ENCODE measurements at places on chromosomes 12 and 14.

DNA sequence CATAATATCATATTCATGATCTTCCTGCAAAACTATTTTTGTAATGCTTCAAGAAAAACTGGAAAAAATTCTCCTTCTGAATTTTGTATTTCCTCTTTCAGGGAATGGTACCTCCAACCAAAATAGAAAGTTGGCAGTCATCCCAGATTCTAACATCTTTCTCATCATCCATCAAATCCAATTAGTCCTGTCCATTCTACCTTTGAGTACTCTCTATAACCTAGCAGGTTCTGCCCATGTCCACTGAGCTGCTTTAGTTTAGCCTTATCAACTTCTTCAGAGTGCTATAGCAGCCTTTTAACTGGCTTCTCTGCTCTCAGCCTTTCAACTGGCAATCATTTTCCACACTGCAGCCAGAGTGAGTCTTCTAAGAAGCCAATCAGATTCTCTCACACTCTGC is 236.2 kb downstream of the AKAP6 start:
- DNase-seq, result no peak

- DNase-seq, result no peak
These were observed 49.2 kb upstream of the AEBP2 start for GRCh38 chr12:19390051-19390598.

DNA sequence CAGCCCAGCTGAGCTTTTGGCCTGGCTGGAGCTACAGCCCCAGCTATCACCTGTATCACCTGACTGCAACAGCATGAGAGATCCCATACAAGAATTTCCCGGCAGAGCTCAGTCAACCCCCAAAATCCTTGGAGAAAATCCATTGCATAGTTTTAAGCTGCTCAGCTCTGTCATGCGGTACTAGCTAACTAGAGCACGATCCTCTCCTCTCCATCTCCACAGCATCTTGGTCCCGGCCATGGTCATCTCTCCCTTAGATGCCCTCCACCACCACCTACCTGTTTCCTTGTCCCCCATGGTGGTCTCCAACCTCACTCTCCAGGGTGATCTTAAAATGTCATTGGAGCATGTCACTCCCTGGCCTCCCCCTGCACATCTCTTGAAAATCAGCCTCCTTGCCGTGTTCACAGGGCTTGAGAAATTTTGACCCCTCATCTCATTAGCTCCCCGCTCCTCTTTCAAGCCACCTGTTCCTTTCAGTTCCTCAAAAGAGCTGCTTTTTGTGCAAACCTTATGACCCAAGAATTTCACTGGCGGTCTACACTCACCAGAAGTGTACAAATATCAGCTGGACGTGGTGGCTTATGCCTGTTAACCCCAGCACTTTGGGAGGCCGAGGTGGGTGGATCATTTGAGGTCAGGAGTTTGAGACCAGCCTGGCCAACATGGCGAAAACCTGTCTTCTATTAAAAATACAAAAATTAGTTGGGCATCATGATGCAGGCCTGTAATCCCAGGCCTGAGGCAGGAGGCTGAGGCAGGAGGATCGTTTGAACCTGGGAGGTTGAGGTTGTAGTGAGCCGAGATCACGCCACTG is 8.1 kb upstream of the CLMN start:
- DNase-seq, result no peak

- DNase-seq, result no peak
These were observed 30.0 kb downstream of the SLC39A9 start for GRCh38 chr14:69428289-69428998.

- DNase-seq, result no peak
These were observed 2.6 kb upstream of the HAL start for GRCh38 chr12:95998611-95999286.

- no peak for DNase-seq
These were observed 11.6 kb downstream of the RASSF8 start for GRCh38 chr12:25970082-25970481.

- DNase-seq, result no peak
These were observed 13.5 kb downstream of the C3AR1 start for GRCh38 chr12:8052679-8053078.

GRCh38 chr14:55957950-55958349 is 160.3 kb upstream of the PELI2 start:
- DNase-seq, result no peak

DNA sequence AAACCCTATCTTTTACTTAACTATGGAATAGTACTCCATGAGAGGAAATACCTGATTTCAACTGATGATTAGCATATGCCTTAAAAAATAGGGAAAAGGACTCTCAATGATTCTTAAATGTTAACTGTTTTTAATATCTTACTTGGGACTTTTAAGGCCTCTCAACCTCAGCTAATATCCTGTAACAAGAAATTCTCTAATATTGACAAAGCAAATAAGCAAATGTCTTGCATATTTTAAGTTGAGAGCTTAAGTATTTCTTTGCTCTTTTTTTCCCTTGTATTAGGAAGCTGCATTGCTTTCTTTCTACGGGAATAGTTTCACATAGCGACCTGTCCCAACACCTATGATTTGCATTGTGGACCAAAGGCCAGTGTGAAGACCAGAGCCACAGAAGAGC is 249.9 kb downstream of the BCAT1 start:
- DNase-seq, result no peak

DNA sequence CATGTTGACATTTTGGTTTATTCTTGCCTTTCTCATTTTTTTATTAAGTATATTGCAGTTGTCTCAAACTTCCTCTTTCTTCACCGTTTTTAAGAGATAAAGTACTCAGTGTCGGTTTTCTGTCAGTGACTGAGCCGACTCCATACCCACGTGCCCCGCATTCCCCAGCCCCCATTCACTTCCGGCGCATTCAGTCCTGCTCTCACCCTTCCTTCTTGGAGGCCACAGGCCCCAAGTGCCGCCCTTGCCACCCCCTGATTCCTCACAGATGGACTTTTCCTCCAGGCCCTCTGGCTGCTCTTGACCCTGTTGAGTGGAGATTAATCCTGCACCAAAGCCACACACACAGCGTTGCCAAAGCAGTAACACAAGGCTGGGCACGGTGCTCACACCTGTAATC is 19.1 kb upstream of the DNAH10 start:
- DNase-seq, result no peak

DNA sequence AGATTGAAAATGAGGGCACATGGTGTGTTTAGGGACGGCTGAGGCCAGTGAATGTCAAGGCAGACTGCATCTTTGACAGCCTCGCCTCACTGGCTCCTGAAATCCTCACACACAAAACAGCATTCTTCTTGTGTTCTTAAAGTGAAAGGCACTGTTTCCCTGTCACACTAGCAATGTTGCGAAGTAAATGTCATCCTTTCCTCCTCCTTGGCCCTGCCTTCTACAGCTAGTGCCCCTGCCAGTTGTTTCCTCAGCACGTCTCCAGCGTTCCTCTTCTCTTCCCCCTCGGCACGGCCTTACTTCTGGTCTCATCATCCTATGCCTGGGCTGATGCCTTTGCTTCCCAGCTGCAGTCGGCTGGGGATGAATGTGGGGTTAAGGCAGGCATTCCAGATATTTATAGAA is 129.4 kb upstream of the DNM1L start:
- no peak for DNase-seq

- DNase-seq, result no peak
These were observed 6.2 kb upstream of the SLC15A4 start for GRCh38 chr12:128829861-128830504.

GRCh38 chr14:54702014-54702491 is 135.1 kb downstream of the SAMD4A start:
- no peak for DNase-seq

DNA sequence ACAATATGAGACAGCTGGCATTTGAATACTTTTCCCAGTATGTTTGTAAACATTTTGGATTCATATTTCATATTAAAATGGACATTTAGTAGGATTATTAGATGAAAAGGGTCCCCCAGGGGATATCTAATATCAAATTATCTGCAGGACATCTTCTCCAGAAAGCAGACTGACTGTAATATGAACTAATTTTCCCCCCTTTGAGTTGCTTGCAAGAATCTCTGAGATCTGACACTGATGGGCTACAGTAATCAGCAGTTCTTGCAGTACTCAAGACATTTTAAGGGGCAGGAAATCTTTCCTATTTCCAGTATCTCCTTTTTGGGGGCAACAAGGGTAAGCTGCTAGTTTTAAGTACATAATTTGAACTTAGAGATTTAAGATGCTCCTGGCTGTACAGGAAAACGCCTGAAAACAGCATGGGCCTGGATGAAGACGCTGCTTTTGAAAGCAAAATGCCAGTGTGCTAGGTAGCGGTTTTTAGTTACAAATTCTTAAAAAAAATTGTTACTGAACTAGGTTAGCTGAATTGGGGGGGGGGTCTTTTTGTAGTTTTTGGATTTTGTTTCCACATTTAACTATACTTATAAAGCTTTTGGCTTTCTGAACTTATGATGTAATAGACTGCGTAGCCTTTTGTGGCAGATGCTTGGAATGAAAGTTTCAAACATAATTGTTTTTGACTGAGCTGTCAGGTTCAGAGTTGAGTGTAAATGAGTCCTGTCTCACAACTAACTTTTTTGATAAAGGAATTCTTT is 2.2 kb downstream of the FRMD6 start:
- no peak for DNase-seq

GRCh38 chr14:31395572-31396205 is 24.7 kb downstream of the HEATR5A start:
- peak; percentile 21 for DNase-seq
